ENCODE measurements at places on chromosomes 3 and 15. TPM values are rescaled to one million over a fixed set of nuclear protein-coding genes. Genes with fewer than 3 reads are reported as not detected.

GRCh38 chr3:145557405-145557804, 603.6 kb downstream of the PLOD2 start:
- no peak for DNase-seq

DNA sequence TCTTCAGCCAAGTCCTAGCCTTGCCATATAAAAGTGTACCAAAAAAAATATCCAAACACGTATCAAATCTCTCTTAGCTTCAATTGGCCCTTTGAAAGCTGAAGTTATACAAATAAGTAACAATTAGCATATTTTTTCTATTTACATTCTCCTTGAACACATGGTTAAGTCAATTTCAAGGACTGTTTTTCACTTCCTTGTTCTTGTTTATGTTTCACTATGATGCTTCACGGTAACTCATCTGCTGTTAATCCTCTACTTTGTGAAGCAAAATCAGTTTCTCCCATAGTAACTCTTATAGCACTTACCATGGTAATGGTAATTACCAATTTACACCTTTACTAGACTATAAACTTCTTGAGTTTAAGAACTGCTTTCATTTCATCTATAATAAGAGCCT, 10.6 kb upstream of the SPRED1 start:
- DNase-seq = no peak

- DNase-seq = no peak
Observed at GRCh38 chr3:169285057-169286033, 378.2 kb downstream of the MECOM start.

- DNase-seq = peak; percentile 84
Observed at GRCh38 chr3:129316248-129317013, 37.8 kb downstream of the HMCES start.

- peak; percentile 4 for DNase-seq
Observed at GRCh38 chr3:108744762-108745161, 12.4 kb downstream of the RETNLB start.

- DNase-seq = no peak
Observed at GRCh38 chr3:122111974-122112373, 56.8 kb downstream of the CD86 start.

GRCh38 chr3:165181556-165181955, 14.6 kb downstream of the SLITRK3 start:
- no peak for DNase-seq

GRCh38 chr3:153277029-153277428, 115.0 kb downstream of the RAP2B start:
- DNase-seq = peak; percentile 46

- no peak for DNase-seq
Observed at GRCh38 chr3:143972155-143972504, 507 bp downstream of the DIPK2A start.

DNA sequence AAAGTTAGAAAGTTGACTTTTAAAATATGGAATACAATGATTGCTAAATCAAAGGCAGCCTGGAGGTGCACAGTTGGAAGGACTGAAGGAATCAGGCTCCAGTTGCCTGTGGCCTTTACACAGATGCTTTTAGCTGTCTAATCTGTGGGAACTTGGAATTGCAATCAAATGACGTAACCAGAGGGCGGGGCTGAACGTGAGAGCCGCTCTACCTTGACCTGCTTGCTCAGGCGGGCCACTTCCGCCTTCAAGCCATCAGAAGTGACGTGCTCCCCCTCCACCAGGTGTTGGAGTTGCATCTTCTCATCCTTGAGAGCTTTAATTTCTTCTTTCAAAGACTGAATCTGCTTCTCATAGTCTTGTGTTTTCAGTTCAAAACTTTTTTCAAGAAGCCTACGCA, 37.7 kb upstream of the GNB5 start:
- DNase-seq = peak; percentile 58

DNA sequence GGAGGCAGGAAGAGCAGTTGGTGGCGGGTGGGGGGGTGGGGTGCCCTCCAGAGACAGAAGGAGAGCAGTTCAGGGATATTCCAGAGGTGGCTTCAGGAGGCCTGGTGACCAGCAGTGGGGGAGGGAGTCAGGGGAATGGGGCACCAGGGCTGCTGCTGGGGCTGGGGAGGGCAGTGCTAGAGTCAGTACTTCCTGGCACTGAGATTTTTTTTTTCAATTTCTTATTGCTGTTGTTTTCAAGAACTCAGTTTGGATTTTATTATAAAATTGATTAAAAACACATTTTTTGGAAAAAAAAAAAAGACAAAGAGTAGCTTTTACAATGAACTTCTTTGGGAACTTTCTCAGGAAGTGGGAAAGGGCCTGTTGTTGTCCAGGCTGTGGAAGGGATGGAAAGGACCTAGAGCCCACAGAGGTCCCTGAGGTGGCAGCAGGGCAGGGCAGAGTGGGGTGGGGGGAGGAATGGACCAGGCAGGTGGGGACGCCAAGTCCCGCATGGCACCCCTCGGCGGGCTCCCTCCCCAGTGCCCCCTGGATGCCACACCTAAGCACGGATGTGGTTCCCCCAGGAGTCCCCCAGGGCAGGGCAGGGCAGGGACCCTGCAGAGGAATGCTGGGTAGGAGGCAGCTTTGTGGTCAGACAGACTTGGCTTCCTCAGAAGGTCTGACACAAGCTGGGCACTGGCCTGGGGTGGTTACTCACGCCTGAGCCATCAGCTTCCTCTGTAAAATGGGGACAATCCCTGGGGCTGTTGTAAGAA, 8.5 kb upstream of the ANPEP start:
- DNase-seq = peak; percentile 80

The LNP1 gene
- 11.2 TPM for total RNA-seq

The CHRNA7 gene
- 2.0 TPM for total RNA-seq

The MORF4L1 gene
- 272 TPM for total RNA-seq

The PAQR5 gene
- 1.3 TPM for total RNA-seq

The CHRFAM7A gene
- total RNA-seq = 2.4 TPM

The ACKR2 gene
- total RNA-seq = 0.02 TPM

The CLSTN2 gene
- total RNA-seq = 7.6 TPM

The ROPN1 gene
- not detected for total RNA-seq
